GF-D8 (cell line): ENCODE measurements at places on chromosomes 1 and 21.

DNA sequence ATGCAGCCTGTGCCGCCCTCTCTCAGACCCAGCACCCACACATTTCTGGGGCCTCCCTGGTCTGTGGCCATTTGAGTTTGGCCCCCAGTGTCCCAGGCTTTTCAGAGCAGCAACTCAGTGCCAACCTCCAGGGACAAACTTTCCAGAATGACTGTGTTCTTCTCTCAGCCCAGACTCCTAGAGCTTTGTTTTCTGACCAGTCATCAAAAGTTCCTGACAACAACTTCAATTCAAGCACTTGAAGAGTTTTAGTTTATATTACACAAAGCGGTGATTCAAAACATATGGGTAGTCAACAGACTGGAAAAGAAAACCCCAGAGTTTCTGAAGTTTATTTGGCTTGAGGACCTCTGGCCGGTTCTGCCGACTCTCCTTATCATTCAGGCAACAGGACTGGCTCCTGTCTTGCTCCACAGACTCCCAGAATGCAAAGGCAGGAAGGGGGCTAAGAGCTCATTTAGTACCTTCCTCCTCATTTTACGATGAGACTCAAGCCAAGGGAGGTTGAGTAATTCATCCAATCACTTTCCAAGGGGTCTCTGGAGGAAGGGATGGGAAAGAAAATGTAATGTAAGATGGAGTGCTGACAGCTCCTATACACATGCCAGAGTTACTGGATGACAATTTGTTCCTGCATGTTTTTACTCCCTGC lies 27.0 kb upstream of the TIAM1 start:
- DNase-seq: no peak

GRCh38 chr1:239269706-239270105 lies 116.7 kb upstream of the CHRM3 start:
- DNase-seq: no peak

- no peak for DNase-seq
These were observed 40.6 kb downstream of the RGS2 start for GRCh38 chr1:192849442-192849841.

DNA sequence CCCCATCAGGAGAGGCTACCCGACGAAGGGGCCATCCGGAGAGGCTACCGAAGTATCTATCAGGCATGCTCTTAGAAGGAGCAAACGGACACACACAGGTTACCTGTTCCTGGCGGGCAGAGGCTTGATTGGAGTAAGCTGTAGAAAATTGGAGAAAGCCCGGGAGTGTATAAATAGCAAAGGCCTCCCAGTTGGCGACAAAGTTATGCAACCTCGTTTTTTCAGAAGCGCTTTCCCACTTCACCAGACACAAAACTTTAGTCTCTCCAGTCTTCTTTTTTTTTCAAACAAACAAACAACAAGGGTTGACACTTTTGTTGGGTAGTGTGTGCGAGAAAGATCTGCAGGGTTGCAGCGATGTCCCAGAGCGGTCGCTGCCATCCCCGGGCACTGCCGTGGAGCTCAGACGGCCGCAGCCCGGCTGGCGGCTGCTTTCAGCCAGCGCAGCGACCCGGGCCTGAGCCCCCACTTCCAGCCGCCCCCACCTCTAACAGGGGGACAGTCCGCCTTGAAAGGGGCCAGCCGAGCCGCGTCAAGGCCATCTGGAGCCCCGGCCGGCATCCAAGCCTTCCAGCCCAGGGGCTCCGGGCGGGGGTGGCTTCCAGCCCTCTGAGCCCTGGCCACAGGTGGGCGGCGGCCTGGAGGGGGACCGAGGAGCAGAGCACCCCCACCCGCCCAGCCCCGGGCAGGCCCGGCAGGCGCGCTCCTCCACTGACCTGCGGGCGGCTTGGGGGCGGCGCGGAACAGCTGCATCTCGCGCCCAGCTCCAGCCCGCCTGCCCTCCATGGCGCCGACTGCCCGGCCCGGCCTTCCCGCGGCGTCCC lies 616 bp downstream of the MCOLN3 start:
- DNase-seq: no peak

DNA sequence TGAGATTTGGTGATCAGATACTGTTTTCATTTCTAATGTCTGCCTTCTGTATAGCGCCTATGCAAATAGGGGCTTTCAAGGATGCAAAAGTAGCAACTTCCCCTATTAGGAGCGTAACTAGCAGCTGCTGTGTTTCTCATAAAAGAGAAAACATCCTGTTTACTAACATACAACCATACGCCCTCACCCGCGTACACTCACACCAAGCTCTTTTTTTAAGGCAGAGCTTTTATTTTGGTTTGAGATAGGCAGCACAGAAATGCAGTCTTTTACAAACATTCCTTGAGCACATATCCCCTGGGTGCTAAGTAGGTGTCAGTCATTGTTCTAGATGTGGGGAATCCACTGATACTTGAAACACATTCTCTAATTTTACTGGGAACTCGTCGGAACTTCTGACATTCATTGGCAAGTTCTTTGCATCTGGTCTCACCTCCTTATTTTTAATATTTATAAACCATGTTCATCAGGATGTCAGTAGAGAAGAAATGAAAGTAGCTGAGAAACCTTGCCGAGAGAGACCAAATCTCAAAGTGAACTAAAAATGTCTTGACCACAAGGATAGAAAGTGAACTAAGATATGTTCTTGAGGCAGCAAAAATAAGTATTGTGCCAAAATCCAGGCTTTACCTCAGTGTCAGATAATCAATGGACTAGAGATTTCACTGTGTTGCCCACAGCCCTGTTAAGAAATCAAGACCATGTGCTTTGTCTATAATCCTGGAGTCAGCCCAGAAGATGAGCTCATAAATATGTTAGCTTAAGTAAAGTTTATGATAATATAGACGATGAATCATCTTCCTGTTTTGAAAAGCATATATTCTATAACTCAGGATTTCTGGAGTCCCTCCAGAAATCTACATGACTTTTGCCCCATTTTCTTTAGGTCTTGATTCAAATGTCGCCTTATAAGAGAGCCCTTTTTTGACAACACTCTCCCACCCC lies 350.9 kb downstream of the ST6GALNAC3 start:
- DNase-seq: no peak

GRCh38 chr1:151266315-151266714 lies 11.8 kb downstream of the PSMD4 start:
- DNase-seq: no peak
